ENCODE measurements at places on chromosomes 4 and X. TPM values are rescaled to one million over a fixed set of nuclear protein-coding genes. Genes with fewer than 3 reads are reported as not detected.

- no peak for DNase-seq
Observed at GRCh38 chr4:26964512-26964911, 103.9 kb downstream of the STIM2 start.

- DNase-seq, result peak; percentile 82
Observed at GRCh38 chr4:76179398-76180318, 31.5 kb upstream of the NUP54 start.

DNA sequence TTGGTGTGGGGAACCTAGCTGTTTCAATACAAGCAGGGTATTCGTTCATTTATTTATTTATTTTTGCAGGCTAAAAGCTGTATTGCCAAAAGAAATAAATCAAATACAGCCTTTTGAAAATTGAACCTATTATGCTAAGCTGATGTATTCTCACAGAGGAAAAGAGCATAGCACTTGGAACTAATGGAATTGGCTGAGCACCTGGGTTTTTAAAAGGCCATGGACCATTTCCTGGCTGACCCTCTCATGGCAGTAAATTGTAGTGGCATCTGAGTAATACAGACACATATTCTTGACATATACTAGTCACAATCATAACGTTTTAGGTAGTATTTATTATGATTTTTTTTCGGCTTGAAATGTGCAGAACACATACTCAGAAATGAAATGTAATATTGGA, 71.8 kb upstream of the ALG13 start:
- no peak for DNase-seq

DNA sequence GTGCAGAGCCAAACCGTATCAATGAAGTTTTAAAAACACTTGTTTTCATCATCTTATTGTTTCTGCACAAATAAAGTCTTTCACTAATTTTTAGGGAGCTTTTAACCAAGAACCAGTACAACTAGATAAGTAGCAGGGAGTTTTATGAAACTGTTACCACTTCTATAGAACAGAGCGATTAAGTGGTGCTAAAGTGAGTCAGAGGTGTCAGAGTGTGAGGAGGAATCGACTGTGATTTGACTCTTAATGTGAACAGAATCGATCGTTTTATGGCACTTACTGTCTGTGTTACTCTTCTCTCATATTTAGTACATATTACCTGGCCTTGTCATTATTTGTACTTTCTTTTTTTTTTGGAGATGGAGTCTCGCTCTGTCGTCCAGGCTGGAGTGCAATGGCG, 43.3 kb downstream of the PDK3 start:
- DNase-seq, result no peak

- no peak for DNase-seq
Observed at GRCh38 chrX:78326401-78326800, 1.0 kb downstream of the CYSLTR1 start.

- DNase-seq, result peak; percentile 87
Observed at GRCh38 chr4:76550966-76551780, 116.1 kb downstream of the SHROOM3 start.

DNA sequence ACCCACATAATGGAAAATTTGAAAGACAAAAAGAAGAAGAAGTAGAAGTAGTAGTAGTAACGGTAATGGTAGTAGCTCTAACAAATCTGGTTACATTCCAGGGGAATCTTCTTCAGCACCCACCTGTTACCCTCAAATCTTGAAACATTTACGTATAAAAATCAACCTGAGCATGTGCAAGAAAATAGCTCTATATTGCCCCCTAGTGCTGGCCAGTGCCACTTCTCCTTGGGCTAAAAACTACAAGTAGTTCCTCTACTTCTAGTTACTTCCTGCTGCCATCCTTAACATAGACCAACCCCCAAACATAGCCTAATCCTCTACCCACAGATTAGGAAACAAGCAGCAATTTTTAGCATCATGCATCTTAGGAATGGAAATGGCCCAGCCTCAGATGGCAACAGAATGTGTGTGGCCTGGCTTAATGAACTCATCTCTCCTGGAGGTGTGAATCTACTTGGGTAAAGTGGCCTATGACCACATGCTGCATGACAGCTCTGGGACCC, 3.1 kb downstream of the PDGFC start:
- DNase-seq, result peak; percentile 65

DNA sequence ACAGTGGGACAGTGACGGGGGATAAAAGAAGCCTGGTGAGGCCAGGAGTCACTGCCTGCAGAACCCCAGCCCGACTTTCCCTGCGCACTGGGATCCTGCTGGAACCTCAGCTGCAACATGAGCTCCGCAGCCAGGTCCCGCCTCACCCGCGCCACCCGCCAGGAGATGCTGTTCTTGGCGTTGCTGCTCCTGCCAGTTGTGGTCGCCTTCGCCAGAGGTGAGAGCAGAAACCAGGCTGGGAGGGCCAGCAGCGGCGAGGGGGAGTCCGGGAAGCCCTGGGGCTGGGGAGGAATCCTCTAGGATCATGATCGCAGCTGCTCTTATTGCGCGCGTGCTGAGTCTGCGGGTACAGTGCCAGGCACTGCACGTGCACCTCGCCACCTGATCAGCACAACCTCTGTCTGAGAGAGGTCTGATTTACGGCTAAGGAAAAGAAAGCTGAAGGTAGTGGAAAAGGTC, at the start of gene PF4V1:
Gene PF4V1 (plus strand): TSS at position 51 of the 459 bp plus-strand sequence. CDS start 67 bp downstream, at position 118.
- DNase-seq, result no peak

DNA sequence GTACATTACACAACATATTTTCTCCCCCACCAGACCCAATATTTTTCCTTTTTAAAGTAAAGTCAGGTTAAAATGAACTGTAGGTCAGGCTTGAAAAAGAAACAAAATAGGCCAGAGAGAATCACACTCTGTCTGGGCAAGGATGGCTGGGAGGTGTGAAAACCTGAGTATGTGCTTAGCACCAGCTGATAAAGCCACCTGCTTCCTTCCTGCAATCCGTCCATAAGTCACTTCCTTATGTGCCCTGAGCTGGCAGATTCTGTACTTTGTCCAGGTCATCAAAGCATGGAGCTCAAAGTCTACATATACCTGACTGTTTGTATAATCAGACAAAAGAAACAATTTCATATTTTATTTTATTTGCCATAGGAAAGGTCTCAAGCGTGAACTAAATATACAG, 37.7 kb downstream of the ANTXR2 start:
- DNase-seq, result no peak

- DNase-seq, result no peak
Observed at GRCh38 chr4:44132526-44132925, 316.1 kb downstream of the KCTD8 start.

DNA sequence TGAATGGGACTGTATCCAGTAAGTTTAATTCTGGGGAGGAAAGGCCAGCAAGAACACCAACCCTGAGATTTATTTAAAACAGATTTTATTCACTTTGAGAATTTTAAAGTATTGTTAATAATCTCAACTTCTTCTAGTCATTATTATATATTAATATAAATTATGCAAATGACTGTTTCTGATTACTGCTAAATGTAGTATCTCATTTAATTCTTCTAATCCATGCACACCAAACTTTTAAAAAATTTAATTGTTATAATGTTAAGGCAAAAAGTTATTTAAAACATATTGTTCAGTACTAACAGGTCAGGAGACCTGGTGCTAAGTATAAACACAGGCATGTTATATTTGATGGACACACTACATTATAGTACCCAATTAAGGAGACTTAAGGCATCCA, 8.1 kb downstream of the RLIM start:
- no peak for DNase-seq

GRCh38 chr4:147823130-147823529, 91.2 kb downstream of the ARHGAP10 start:
- no peak for DNase-seq

The MAOB gene
- total RNA-seq, result not detected

The HTATSF1 gene
- total RNA-seq, result 47.8 TPM

The HSD17B13 gene
- not detected for total RNA-seq

The HOPX gene
- not detected for total RNA-seq

The F11 gene
- total RNA-seq, result not detected

The GJB1 gene
- total RNA-seq, result 351 TPM
